ENCODE measurements at places on chromosomes 2 and 18.

GRCh38 chr2:119008108-119008507 is 66.1 kb downstream of the MARCO start:
- peak; percentile 51 for DNase-seq

DNA sequence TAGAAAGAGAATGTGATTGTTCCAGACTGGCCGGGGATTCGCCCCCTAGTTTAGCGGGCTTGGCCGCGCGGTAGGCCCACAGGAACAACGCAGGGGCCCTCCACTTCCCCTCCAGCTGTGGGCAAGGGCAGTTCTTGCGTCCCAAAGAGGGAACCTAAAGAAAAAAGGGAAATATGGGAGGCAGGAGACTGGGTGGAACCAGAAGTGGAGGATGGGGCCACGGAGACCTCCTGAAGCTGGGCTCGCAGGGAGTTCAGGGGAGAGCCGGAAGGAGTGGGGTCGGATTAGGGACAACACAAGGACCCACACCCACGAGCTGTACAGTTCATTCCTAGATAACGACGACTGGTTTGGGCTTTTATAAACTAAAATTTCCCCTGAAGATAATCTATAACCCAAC is 18.2 kb downstream of the GNLY start:
- no peak for DNase-seq

DNA sequence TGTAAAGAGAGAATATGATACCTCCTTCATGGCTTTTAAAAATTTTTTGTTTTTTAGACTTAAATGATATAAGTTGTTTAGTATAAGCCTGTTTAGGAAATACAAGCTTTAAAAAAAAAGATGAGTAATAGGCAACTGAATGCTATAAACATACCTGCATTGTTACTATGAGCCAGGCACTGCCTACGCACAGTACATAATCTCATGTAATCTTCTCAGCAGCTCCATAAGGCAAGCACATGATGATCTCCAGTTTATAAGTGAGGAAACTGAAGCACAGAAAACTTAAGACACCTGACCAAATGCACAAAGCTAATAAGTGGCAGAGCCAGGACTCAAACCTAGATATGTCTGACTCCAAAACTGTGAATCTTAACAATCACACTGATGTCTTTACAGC is 156.3 kb upstream of the SLC1A4 start:
- DNase-seq = no peak

- no peak for DNase-seq
Measured at GRCh38 chr18:63570721-63571120, 16.4 kb upstream of the SERPINB13 start.

- peak; percentile 86 for DNase-seq
Measured at GRCh38 chr2:44715671-44716081, 225.8 kb upstream of the SIX3 start.

GRCh38 chr2:18690342-18690741 is 101.0 kb upstream of the NT5C1B start:
- peak; percentile 41 for DNase-seq

DNA sequence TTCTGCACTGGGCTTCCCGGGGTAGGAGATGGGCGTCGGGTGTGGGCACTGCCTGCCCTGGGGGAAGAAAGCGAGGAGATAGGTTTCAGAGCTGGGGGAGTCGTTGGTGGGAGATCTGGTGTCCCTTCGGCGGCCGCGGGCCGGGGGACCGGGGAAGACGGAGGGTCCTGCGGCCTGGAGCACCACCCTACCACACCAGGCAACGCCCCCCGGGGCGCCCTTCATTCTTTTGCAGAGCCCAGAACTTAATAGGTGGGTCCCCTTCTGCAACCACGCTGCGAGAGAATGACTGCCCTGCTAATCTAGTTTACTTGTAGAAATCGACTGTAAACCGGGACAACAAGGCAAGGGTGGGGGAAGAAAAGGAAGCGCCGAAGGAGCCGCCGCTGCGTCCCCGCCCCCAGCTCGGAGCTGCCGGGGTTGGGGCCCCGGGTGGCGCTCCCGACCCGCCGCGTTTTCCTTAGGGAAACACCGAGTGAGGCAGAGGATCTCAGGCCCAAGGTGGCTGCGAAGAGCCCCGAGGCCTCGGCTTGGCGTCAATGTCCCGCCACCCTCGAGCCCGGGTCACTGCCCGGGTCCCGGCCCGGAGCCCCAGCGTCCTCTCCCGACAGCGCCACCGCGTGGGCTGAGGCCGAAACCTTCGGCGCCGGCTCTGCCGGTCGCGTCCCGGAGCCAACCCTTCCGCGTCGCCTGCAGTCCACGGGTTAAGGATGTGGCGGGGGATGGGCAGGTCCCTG is 5.4 kb upstream of the SATB2 start:
- DNase-seq = peak; percentile 70

DNA sequence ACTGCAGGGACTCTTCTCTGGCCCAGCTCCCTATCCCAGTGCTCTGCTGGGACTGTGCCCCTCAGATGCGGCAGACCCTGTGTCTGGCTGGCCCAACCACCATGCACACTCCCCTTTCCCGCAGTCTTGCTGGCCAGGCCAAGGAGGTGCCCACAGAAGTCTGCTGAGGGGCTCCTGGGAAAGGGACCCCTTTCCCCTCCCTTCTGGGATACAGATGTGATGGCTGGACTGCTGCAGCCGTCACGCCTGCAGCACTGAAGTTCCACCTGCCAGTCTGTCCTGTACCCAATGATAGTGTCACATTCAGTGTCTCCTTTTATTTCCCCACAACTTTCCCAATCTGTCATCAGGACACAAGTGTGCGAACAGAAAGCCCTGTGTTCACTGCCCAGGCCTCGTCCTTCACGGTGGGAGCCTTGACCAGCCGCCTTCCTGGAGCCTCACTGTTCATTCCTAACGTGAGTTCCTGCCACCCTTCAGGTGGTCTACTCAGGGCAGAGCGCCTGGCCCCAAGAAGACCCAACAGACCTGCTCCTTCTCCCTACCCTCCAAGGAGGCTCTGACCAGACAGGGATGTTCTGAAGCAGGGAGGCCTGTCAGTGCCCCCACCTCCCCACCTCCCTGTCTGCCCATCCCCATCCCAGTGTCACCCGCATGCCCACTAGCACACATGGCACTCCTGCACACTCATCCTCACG is 47.1 kb downstream of the ANKMY1 start:
- no peak for DNase-seq

DNA sequence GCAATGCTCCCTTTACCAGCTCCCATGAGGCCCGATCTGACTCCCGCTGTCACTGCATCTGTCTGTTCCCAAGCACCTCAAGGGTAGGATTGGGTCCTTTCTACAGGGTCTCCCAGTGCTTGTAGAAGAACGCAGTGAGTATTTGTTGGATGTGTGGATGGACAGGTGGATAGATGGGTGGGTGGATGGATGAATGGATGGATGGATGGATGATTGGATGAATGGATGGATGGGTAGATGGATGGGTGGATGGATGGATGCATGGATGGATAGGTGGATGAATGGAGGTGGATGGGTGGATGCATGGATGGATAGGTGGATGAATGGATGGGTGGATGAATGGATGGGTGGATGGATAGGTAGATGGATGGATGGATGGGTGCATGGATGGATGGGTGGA is 91.6 kb downstream of the HS1BP3 start:
- DNase-seq = no peak

- DNase-seq = no peak
Measured at GRCh38 chr2:146388757-146389156, 1456.1 kb upstream of the ACVR2A start.

- no peak for DNase-seq
Measured at GRCh38 chr2:38415728-38416291, 38.7 kb upstream of the ATL2 start.

DNA sequence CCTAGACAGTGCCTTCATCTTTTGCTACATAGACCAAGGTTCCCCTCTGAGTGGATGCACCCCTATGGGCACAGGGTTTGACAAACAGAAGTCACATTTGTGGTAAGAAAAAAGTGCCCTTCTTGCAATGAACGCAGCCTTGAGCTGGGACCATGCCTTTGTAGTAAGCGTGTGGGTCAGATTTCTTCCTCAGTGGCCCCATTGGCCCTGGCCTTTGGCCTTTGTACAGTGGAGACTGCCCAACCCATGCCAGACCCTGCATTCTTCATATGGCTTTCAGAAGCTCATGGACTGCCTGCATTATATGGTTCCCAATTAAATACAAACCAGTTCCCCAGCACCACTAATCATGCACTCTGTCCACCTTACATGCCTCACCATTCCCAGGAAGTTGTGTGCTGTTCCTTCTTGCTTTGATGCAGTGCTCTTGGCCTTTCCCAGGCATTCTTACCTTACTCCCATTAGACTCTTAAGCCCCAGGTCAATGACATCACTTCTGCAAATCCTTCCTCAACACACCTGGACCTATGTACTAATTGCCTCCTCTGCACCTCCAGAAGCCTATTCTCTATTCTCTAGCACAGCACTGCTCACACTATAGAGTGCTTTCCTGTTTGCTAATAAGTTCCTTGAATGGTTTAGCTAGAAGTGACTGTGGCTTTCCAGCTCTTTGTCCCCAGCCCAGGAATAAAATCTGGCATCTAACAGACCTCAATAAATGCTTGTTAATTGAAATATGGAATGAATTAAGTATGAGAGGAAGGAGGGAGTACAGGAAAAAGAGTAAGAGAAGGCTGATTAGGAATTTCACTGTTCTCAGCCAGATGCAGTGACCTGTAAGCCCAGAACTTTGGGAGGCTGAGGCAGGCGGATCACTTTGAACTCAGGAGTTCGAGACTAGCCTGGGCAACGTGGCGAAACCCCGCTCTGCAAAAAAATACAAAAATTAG is 60.2 kb downstream of the TMEM247 start:
- DNase-seq = no peak

- peak; percentile 84 for DNase-seq
Measured at GRCh38 chr2:209431701-209432100, 7.9 kb downstream of the MAP2 start.

DNA sequence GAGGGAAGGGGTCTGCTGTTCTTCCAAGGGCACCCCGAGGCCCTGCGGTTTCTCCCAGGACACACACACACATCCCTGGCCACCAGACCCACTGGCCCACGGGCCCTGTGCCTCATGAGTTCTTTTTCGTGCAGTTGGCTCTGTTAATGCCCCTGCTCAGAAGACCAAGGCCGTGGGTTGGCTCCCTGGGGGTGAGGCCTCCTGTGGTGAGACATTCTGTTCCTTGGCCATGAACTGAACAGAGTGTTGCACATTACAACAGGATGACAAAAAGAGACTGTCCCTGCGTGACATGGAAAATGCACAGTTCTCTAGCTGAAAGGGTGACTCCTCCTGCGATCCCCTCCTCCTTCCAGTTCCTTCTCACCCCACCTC is 30.7 kb downstream of the SH2D6 start:
- no peak for DNase-seq

DNA sequence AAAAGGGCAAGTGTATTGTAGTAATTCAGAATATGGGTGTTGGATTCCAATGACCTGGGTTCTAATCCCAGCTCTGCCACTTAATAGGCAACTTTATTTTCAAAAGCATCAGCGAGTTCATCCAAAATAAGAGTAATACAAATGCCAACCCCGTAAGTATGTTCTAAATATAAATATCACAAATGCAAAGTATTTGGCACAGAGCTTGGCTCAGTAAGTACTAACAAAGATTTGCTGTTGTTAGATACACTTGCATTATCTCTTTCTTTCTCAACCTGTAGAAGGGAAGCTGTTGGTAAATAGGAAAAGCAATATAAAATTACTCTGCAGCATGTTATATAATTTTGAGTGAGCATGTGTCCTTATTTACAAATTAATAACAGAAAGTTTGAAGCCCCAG is 1302.6 kb upstream of the FAM98A start:
- DNase-seq = no peak

GRCh38 chr2:171267855-171268629 is 107.3 kb upstream of the TLK1 start:
- peak; percentile 66 for DNase-seq
